ENCODE measurements at places on chromosomes 16 and 17. TPM values are rescaled to one million over a fixed set of nuclear protein-coding genes. Genes with fewer than 3 reads are reported as not detected.

GRCh38 chr16:3612510-3613466 is 1.4 kb upstream of the SLX4 start:
- peak; percentile 18 for DNase-seq

DNA sequence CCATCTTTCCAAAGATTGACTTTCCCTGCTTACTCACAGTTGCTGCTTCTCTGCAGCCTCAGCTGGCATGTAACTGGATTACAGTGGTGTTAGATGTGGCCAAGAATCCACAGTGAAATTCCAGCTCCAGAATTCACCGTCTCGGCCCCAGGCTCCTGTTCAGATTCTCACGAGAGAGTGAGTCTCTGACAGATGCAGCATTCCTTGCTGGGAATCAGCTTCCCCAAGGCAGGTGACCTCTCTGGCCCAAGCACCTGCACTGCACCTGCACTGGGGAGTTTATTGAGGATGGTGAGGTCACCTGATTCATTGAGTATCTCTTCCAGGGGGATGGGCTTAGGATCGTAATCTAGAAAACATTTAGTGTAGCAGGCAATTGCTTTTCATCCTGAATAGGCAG is 600.5 kb upstream of the RBFOX1 start:
- DNase-seq: no peak

DNA sequence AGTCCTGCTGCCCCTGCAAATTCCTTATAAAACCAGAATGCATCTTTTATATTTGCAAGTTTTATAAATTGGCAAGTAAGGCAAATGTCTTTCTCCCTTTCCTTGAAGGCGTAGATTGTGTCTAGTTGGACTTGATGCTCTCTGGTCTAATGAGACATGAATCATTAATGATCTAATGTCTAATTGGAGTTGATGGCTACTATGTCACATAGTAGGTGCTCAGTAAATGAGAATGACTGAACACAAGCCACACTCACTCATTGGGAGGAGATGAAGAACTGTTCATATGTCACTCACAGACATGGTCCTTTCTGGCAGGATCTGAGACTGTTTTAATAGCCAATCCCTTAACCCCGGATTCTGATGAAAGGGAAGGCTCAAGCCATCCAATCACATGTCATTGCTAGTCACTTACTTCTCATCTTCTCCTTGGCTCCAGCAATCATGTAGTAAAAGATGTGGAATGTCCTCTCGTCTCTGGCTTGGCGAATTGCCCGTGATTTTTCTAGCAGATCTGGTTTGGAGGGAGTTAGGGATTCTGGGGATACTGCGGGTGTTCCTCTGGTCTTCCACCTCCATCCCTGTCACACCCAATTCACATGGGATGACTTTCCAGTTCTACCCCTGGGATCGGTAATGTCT is 81.0 kb downstream of the MYH11 start:
- DNase-seq: no peak

DNA sequence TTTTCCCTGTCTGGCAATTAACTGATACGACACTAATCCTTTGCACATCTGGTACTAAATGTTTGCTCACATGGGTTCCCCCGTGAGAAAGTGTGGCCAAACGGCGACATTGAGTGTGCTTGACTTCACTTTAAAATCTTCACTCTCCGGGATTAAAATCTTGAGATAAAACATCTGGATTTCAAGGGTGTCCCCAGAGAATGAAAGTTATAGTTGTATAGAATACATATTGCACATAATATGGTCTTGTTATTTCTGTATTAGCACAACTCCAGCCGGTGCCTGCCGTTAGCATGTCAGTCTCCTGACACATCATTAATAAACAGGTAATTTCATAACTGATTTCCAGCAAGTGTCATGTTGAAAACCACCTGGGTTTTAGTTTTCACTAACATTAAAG is 749.0 kb upstream of the SOX9 start:
- DNase-seq: no peak

GRCh38 chr16:4873091-4873490 is 25.8 kb downstream of the UBN1 start:
- no peak for DNase-seq

- DNase-seq: no peak
Measured at GRCh38 chr17:2995377-2995776, 68.0 kb downstream of the OR1D5 start.

DNA sequence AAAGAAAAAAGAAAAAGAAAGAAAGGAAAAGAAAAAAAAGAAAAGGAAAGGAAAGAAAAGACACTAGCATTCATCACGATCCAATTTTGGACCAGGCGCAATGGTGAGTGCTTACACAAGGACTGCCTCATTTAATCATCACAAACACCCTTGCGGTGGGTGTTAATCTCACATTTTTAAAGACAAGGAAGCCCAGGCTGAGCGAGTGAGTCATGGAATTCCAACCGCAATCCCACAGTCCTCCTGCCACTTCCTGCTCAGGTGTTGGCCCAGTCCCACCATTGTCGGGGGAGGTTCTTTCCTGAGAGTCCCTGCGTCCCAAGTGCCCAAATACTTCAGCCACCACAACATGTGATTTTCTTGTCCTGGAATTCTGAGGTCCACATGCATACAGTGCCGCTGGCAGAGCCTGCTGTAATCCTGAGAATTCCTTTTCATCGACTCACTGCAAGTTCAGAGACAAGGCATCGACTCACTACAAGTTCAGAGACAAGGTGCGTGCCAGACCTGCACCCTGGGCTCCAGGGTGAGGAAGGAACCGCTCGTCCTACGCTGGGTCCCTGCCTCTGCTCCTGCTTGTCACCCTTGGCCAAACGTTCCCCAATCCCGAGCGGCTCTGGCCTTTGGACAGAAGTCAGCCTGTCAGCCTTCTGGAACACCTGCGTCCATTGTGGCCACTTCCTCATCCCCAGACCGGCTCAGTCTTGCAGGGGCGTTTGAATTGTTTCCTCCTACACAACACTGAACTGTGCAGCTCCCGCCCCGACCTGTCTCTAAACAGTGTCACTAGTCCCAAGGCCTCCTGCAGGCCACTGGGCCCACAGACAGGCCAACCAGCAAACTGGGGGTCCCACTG is 5.8 kb downstream of the ZG16B start:
- DNase-seq: peak; percentile 84

The OMG gene
- total RNA-seq: not detected

The HLF gene
- 12.9 TPM for total RNA-seq

The SIAH1 gene
- total RNA-seq: 12.5 TPM
